ENCODE measurements at places on chromosomes 2 and 18. TPM values are rescaled to one million over a fixed set of nuclear protein-coding genes. Genes with fewer than 3 reads are reported as not detected.

The IL36G gene
- total RNA-seq: 15.7 TPM

The GAD1 gene
- not detected for total RNA-seq

The C1GALT1C1L gene
- 0.21 TPM for total RNA-seq

The NTSR2 gene
- not detected for total RNA-seq

The LRRC30 gene
- not detected for total RNA-seq

The LCT gene
- not detected for total RNA-seq

The TCF7L1 gene
- total RNA-seq: 5.8 TPM

The IL1F10 gene
- not detected for total RNA-seq
